MG63 (cell line): ENCODE measurements at places on chromosomes 5 and 9.

GRCh38 chr9:72039532-72039931, 20.9 kb downstream of the C9orf57 start:
- no peak for DNase-seq

GRCh38 chr5:116272281-116272941, 187.6 kb downstream of the COMMD10 start:
- no peak for DNase-seq

GRCh38 chr9:132154863-132155567, 6.8 kb upstream of the NTNG2 start:
- no peak for DNase-seq

- peak; percentile 98 for DNase-seq
These were observed 67.2 kb upstream of the IFNE start for GRCh38 chr9:21549251-21549765.

- peak; percentile 33 for DNase-seq
These were observed 29.3 kb downstream of the CDHR2 start for GRCh38 chr5:176578391-176578808.

GRCh38 chr9:25513509-25514033, 164.7 kb downstream of the TUSC1 start:
- DNase-seq, result no peak

GRCh38 chr9:78559449-78559885, 262.5 kb downstream of the PSAT1 start:
- DNase-seq, result peak; percentile 46

DNA sequence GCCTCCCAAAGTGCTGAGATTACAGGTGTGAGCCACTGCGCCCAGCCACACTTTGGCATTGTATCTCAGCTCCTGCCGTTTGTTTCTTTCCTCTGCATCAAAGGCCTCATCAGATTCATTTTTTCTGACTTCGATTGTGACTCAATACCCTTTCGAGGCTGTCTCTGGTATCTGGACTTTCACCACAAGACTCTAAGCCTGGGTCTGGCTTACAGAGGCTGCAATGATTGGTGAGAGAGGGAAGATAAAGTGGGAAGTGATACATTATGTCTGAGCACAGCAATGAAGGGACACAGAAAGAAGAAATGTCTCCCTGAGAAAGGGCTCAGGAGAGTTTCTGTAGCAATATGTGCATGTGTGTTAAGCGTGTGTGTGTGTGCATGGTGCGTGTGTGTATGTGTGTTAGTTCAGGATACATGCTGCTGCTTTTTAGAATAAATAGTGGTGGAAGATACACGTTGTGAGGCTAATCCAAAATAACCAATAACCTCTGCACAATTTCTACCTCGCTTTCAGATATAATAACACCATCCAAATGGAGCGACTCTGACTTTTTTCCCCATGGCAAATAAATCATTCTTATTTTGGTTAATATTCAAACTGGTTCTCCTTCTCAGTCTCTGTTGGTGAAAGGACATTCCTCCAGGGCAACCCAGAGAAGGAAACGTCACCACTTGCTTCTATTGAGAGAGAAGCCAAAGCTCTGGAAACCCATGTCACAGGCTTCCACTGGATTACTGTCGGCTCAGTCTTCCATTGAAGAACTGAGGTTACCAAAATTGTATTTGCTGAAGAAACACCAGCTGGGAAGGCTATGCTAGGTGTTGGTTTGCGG, 8.1 kb upstream of the DAB2 start:
- no peak for DNase-seq

- DNase-seq, result no peak
These were observed 265.3 kb downstream of the MLLT3 start for GRCh38 chr9:20357037-20357432.

DNA sequence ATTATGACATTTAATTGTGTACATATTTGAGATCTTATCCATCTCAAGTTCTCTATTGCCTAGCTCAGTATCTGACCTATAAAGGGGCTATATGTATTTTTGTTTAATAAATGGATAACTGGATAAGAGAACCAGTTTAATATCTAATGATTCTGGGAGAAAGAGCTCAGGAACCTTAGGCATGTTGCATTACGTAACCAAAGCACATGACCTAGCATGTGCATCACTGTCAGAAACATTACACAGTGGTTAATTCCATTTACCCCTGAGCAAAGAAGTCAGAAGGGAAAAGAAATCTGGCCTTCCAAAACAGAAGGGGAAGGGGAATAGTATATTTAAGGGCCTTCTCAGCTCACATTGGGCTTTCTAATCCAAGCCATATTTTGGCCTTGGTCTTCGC, 12.3 kb downstream of the PAPPA start:
- DNase-seq, result no peak

- DNase-seq, result no peak
These were observed 46.4 kb downstream of the GOLPH3 start for GRCh38 chr5:32127711-32128110.

DNA sequence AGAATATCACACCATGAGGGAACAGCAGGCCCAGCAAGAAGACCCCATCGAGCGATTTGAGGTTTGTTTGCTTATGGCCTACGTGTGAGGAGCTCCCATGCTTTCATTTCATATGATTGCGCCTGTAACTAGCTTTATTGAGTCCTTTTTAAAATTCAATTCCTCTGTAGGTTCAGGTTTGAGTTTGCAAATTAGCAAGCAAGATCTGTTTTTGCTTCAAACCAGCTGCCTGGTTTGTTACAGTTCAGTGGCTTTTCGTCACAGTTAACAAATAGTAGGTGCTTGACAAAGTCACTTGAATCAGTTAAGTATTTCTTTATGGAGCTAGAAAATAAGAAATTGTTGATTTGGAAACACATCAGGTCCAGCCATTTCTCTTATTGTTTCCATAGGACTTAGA, 56.3 kb downstream of the GPR21 start:
- no peak for DNase-seq

GRCh38 chr5:149656576-149657182, 73.4 kb upstream of the PPARGC1B start:
- DNase-seq, result no peak

DNA sequence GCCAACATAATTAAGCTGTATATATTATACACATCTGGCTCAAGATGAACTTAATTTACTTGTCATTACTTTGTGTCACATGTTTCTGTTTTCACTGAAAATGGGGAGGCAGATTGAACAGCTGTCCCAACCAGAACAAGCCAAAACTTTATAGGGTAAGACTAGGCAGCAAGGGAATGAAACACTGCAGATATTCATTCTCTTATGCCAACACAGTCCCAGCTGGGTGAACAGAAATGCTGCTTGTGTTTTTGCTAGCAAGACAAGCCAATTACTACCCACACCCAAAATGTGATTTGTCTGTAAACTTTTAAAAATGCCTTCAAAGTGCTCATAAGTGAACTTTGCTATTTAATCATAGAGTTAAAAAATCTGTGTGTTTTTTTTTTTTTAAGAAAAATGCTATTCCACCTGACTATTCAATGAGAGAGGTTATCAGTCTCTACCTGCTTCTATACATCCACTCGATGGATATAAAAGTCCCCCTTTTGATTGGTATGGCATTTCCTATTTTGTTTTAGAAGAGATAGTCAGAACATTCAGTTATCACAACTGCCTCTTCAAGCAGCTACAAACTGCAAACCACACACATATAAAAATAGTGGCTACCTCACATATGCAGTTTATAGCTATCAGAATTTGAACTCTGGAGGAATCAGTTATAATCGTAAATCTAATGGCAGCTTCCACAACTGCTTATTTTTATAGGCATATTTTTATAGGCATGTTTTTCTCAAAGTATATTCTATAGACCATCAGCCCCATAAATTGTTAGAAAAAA, 91.9 kb upstream of the PPP1R2B start:
- DNase-seq, result no peak

- DNase-seq, result no peak
These were observed 639.7 kb upstream of the C9orf72 start for GRCh38 chr9:28212979-28213378.

- no peak for DNase-seq
These were observed 303.0 kb downstream of the PARP8 start for GRCh38 chr5:50969151-50970031.

- DNase-seq, result no peak
These were observed 578.9 kb downstream of the CETN3 start for GRCh38 chr5:89830691-89831090.

DNA sequence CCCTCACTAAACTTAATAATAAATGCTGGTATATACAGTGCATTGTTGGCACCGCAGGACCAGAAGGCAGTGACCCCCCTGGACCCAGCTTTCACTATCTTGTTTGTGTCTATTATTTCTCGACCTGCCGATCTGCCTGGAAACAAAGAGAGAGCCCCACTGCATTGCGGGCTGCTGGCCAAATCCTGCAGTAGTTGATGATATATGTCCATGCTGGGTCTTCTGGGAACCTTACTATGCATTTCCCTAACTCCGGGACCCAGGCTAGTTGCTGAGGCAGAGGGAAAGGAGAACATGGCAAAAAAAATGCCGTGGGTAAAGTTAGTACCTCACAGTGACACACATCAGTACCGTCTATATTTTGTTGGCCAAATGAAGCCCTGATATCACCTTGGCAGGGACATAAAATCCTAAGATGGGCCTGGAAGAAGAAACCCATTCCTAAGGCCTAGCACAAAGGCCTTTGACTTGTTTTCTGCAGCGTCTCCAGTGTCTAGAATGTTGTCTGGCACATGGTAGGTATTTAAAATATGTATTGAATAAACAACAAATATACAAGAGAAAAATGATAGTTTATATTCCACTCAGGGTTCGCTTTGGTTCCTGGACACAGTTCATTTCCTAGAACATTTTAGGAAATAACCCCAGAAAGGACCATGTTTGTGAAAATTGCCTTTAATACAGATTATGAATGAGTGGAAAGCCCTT, 46.1 kb downstream of the NMUR2 start:
- DNase-seq, result no peak

DNA sequence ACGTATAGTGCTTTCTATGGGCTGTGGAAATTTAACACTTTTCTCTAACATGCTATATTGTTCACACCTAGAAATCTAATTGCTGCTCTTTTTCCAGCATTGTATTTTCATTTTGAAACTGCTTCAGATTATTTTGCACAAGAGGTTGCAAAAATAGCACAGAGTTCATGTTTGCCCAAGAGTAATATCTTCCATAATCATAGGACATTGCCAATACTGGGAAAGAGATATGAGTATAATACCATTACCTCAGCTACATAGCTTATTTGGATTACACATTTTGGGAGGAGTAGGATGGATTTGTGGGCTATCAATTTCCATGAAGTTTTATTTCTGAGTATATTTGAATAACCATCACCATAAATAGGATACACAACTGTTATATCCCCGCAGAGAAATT, 717.1 kb downstream of the CDH9 start:
- DNase-seq, result no peak

GRCh38 chr5:17260549-17260948, 43.1 kb downstream of the BASP1 start:
- no peak for DNase-seq

DNA sequence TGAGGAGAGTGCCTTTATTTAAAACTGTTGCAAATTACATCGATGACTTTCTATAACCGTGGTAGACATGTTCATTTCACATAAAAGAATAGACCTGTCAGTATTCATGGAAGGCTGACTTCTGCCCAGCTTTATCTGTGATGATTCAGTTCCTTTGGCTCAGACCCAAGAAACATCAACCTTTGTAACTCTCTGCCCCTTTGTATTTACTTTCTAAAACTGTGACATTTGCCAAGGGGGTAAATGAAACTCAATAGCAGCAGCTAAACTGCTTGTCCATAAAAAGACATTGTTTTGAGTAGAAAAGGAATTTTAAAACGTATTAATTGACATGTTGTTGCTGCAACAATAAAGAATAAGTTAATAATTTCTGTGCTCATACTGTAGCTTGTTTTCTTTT, 137.8 kb upstream of the ANKH start:
- DNase-seq, result peak; percentile 51

- DNase-seq, result peak; percentile 99
These were observed 19.0 kb upstream of the LPCAT1 start for GRCh38 chr5:1542781-1543180.

DNA sequence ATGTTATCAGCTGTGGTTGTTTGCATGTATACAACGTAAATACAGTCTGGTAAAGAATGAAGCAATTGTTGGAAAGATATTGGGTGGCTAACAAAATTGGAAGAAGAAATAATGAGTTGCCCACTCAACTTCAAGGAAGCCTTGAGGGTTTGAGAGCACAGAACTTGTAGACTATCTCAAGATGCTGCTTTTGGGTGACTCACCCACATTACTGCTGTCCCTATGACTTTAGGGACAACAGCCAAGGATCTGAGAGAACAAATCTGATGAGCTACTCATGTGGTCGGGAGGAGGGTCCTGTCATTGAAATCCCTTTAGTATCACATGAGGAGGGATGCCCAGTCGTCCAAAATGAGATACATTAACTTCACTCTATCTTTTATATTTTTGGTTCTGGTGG, 261.8 kb downstream of the GAS1 start:
- DNase-seq, result no peak

GRCh38 chr9:137664676-137665075, 45.9 kb downstream of the EHMT1 start:
- no peak for DNase-seq

DNA sequence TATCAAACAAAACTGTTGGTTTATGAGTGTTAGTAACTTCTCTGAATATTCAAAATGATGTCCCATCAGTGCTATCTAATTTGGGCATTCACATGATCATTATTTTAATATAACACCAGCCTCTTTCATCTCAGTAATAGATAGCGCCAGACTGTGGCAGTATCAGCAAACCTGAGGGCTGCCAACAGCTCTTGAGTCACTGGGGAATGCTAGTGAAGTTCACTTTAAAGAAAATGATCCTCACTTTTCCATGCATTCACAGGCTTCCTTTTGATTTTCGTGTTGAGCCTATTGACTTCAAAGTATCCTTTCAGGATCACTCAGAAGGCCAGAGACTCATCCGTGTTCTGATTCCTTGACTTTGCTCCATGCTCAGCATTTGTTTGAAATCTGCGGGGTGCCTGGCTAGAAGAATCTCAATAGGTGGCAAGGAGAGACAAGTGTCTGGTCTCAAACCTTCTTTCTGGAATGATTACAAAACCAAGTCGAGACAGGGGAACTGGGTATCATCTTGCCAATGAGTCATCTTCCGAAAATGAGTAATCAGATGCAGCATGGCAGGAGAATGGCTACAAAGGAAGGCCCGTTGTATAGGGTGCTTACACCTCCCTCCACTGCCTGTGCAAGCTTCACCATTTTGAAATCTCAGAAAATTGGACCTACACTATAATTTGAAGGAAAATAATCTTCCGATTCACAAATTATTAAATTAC, 509.1 kb downstream of the RASEF start:
- peak; percentile 14 for DNase-seq

GRCh38 chr9:83154821-83155220, 91.9 kb upstream of the RASEF start:
- DNase-seq, result peak; percentile 2
